ENCODE measurements at places on chromosomes 6 and 20. TPM values are rescaled to one million over a fixed set of nuclear protein-coding genes. Genes with fewer than 3 reads are reported as not detected.

NKX2-4 gene
- not detected for total RNA-seq

RNASET2 gene
- total RNA-seq = 17.0 TPM

PKHD1 gene
- not detected for total RNA-seq

FRK gene
- total RNA-seq = 1.3 TPM

KCNK5 gene
- total RNA-seq = 1.3 TPM

TMC2 gene
- total RNA-seq = not detected

TMEM151B gene
- total RNA-seq = not detected

SLC22A16 gene
- not detected for total RNA-seq

AGER gene
- total RNA-seq = 0.33 TPM

GPLD1 gene
- total RNA-seq = 0.33 TPM

FOXF2 gene
- not detected for total RNA-seq

BPIFA1 gene
- not detected for total RNA-seq

DNAH8 gene
- not detected for total RNA-seq

NOTCH4 gene
- total RNA-seq = 3.0 TPM

C20orf144 gene
- 0.16 TPM for total RNA-seq

ASIP gene
- not detected for total RNA-seq

RNF144B gene
- 47.4 TPM for total RNA-seq
